ENCODE measurements at places on chromosomes 1 and 21.

- DNase-seq, result no peak
These were observed 14.5 kb upstream of the CSF3R start for GRCh38 chr1:36497207-36497606.

DNA sequence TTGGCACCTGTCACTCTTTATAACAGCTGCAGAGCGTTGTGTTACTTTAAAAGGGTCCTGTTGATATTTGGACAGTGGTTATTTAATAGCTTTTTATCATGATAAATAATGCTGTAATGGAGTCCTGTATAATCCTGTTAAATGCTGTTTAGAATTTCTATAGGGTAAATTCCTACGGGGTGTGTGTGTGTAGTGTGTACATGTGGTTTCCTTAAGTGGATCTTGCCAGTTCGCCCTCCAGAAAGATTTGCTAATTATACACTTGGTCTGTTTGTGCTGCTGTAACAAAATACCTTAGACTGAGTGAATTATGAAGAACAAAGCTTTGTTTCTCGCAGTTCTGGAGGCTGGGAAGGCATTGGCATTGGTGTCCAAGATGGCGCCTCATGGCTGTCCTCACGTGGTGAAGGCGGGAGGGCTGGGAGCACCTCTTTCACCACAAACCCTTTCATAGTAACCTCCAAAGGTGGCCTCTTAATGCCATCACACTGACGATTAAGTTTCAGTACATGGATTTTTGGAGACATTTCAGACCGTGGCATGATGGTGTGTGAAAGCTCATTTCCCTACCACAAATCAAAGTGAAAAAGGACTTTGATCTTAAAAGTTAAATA lies 11.2 kb downstream of the PRMT2 start:
- DNase-seq, result no peak

- DNase-seq, result no peak
These were observed 4.7 kb downstream of the PTPRU start for GRCh38 chr1:29240986-29241385.

- DNase-seq, result peak; percentile 51
These were observed 40.1 kb upstream of the HMCN1 start for GRCh38 chr1:185694081-185694480.

DNA sequence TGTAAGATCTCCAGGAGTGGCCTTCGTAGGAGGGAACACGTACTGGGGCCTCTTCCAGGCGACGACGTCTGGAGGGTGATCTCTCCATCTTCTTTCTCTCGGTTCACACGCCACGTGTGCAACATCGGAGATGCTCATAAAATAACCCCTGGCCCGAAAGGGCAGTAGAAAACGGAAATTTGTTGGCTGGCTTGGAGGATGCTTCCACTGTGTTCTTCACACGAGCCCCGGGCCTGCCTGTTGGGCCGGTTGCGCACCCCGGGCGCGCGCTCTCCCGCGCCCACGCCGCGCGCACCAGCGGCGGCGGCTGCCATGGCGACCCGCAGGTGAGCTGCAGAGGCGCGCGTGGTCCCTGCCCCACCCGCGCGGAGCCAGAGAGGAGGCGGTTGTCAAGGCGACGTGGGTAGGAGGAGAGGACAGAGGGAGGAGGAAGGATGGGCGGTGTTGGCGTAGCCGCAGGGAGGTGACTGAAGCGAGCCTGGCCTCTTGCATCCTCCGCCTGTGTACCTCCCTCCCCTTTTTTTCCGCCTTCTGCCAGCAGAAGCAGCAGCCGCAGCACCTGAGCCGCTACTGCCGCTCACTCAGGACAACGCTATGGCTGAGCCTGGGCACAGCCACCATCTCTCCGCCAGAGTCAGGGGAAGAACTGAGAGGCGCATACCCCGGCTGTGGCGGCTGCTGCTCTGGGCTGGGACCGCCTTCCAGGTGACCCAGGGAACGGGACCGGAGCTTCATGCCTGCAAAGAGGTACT lies at the start of gene ELAPOR1:
TSS of gene ELAPOR1 (plus strand) at position 526 of the 752 bp plus-strand sequence. CDS start at position 595, 69 bp downstream.
- no peak for DNase-seq

- DNase-seq, result no peak
These were observed 203.1 kb upstream of the CAMK1G start for GRCh38 chr1:209380420-209380819.

GRCh38 chr1:64343105-64343822 lies 126.7 kb upstream of the CACHD1 start:
- no peak for DNase-seq

DNA sequence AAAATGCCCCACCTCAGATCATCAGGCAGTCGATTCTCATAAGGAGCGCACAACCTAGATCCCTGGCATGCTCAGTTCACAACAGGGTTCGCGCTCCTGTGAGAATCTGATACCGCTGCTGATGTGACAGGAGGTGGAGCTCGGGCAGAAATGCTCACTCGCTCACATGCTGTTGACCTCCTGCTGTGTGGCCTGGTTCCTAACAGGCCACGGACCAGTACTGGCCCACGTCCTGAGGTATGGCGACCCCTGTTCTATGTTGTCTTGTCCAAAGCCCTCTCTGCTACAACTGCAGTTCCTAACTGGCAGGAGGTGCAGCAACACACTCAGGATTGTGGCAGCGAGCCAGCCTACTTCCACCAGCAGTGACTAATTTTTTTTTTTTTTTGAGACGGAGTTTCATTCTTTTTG lies 70.6 kb downstream of the CLSTN1 start:
- DNase-seq, result no peak

GRCh38 chr1:220575718-220576497 lies 48.0 kb downstream of the MARK1 start:
- no peak for DNase-seq

GRCh38 chr1:95027046-95027445 lies 45.7 kb downstream of the ALG14 start:
- DNase-seq, result no peak

DNA sequence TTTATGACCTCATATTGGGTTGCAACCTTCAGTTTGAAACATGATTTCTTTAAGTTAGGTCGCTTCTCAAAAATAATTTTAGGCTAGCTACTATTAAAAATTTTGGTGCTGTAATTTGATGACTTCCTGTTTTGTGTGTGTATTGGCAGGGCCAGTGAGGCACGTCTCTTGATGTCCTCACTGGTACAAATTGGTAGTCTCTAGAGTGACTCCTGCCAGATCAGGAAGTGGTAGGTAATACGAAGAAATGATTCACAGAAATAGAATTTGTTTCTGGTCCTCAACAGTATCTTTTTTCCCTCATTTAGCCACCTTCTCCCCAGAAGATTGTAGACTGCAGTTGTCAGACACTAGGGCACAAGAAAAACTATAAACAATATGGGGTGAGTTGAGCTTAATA lies 120.9 kb upstream of the KIAA1614 start:
- DNase-seq, result no peak

GRCh38 chr1:40593449-40594186 lies 62.2 kb downstream of the ZNF684 start:
- DNase-seq, result no peak

DNA sequence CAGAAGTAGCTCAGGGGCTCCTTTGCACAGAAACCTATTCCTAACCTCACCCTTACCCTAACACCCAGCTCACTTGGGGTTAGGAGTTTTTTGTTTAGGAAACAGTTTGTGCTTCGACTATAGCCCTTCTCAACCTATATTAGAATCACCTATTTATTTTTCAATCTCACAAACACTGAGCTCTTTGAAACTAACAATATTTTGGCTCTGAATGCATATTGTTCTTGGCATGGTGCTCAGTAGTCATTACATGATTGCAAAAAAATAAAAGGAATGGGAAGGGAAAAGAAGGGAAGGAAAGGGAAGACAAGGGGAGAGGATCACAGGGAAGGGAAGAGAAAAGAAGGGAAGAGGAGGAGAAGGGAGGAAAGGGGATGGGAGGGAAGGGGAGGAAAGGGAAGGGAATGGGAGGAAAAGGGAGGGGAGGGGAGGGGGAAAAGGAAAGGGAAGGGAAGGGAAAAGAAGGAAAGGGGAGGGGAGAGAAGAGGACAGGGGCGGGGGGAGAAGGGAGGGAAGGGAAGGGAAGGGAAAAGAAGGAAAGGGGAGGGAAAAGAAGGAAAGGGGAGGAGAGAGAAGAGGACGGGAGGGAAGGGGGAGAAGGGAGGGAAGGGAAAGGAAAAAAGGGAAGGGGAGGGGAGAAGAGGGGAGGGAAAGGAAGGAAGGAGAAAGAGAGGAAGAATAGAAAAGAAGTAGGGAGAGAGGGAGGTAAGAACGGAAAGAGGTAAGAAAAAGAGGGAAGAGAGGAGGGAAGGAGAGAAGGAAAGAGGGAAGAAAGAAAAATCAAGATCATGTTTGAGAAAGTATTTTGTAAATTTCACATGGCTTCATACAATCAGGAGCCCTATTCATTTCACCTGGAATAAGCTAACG lies 484.1 kb upstream of the NFIA start:
- no peak for DNase-seq

DNA sequence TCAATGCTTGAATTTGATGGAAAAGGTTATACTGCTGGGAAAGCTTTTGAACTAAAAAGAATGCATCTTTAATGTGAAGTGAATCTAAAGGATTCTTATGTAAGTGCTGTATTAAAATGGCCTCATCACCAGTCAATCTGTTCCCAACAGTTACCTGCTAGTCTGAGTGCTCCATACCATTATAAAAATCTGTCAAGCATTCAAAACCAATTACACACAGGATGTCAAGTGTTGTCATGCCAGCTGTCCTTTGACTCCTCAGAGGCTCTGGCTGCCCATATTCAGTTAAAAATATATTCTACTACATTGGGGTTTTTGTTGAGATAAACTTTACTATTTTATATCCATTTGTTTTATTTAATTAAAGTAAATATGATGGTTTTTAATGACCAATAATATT lies 1587.7 kb downstream of the AMY1C start:
- no peak for DNase-seq
